ENCODE measurements at places on chromosomes 2 and 18.

DNA sequence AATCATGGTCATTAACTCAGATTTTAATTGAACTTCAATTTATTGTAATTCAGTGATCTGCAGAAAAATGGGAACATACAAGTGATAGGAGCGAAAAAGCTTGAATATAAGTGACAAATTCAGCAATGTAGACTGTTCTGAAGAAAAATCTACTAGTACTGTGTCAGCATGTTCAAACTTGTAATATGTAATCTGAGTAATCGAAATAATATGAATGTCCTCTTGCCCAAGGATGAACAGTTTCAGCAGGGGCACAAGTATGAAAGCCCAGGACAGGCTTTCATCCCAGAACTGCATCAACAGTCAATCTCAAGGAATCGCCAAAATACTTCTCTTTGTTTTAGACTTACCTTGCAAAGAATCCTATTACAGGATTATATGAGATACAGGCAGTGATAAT lies 1110.5 kb downstream of the LRP1B start:
- DNase-seq, result no peak

- DNase-seq, result no peak
Measured at GRCh38 chr2:40043641-40044040, 264.6 kb upstream of the THUMPD2 start.

GRCh38 chr2:217903859-217904613 lies 98.8 kb downstream of the TNS1 start:
- no peak for DNase-seq

- peak; percentile 39 for DNase-seq
Measured at GRCh38 chr2:3519255-3520205, at the start of gene ADI1. ADI1 (minus strand) TSS chr2:3519531; CDS start chr2:3519487, 44 bp downstream.

- no peak for DNase-seq
Measured at GRCh38 chr2:84849271-84849952, 31.5 kb downstream of the TRABD2A start.

DNA sequence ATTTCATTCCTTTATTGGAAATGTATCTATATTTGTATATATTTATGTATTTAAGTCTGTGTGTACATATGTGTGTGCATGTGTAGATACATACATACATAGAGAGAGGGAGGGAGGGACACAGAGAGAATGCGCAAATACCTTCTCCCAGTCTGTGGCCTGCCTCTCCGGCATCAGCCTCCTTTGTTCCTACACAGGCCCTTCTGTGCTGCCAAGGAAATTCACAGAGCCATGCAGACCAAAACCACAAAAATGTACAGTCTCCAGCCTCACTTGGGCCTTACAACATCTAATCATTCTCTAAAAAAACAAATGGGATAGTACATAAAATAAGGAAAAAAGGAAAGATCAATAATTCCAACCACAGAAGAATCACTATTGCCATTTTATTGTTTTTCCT lies 8.8 kb upstream of the CRACDL start:
- DNase-seq, result no peak

- DNase-seq, result no peak
Measured at GRCh38 chr2:28334527-28334894, 58.1 kb upstream of the FOSL2 start.

GRCh38 chr2:85999061-85999831 lies 106.4 kb downstream of the POLR1A start:
- DNase-seq, result no peak

- no peak for DNase-seq
Measured at GRCh38 chr18:13393338-13393737, 174.8 kb downstream of the LDLRAD4 start.

- DNase-seq, result no peak
Measured at GRCh38 chr2:100422320-100423055, 5.0 kb upstream of the CHST10 start.

DNA sequence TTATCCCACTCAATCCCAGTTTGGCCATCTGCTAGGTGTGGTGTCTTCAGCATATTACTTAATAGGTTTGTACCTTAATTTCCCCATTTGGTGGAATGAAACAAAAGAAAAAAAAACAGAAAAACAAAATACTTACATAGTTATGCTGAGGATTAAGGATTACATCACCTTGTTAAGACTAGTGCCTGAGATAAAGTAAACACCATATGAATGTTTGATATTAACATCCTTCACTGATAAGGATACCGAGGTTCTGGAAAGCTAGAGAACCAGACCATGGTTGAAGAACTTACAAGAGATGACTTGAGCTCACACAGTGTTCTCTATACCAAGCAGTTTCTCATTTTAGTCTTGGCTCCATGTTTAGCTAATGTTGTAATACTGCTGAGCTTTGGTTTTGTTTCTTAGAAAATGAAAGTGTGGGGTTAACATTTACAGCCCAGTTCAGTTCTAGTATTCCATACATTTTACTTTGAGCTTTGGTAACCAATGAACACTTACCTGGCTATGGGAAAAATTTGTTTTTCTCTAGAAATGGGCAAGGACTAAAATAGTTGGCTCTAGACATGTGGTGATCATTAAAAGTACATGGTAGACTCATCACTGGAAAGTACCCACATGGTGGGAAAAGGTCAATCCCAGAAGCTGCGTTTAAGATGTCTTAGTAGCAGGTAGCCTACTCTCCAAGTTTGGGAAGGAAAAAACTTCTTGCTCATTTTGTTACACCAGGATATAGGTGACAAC lies 5.8 kb upstream of the GPD2 start:
- DNase-seq, result no peak

Measured in NCI-H1048 (cell line).